ENCODE measurements at places on chromosomes 2 and 18. TPM values are rescaled to one million over a fixed set of nuclear protein-coding genes. Genes with fewer than 3 reads are reported as not detected.

The IL36B gene
- total RNA-seq: not detected

The DPP4 gene
- total RNA-seq: 0.69 TPM

The HOXD13 gene
- 0.18 TPM for total RNA-seq

The WDR43 gene
- total RNA-seq: 107 TPM

The IL1B gene
- 0.07 TPM for total RNA-seq

The CD8A gene
- 0.18 TPM for total RNA-seq

The FOXD4L1 gene
- total RNA-seq: 0.35 TPM

The TTL gene
- 36.2 TPM for total RNA-seq

The ARMC9 gene
- 14.8 TPM for total RNA-seq

The MEIS1 gene
- 1.6 TPM for total RNA-seq

The STK36 gene
- total RNA-seq: 10.3 TPM

All from A549 treated with AZD2906 at 1 μM for 4 hours (cell line).